Natural killer cell (primary cell): ENCODE measurements at places on chromosomes 5 and 9. TPM values are rescaled to one million over a fixed set of nuclear protein-coding genes. Genes with fewer than 3 reads are reported as not detected.

Gene ADAMTS13
- 3.0 TPM for total RNA-seq

DNA sequence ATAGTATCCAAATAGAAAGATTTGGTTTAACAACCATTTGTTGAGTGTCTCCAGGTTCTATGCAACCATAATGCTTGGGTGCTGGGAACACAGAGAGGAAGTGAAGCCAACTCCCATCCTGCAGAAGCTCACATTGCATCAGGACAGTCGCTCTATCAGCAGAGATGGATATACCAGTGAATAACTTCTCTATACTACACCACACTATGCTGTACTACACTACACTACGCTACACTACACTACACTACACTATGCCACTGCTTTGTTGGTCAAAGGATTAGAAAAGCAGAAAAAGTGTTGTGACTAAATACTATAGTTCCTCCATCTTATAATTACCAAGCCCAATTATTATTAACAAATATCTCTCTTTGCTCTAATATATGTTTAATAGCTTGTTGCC lies 89.2 kb upstream of the PRRC1 start:
- no peak overlapping the region for H3K27ac ChIP-seq
- no peak overlapping the region for H3K4me3 ChIP-seq
- DNase-seq, result no peak
- no peaks in the 10 kb centered on the region for H3K27me3 ChIP-seq
- no peaks in the 10 kb centered on the region for H3K36me3 ChIP-seq

Gene OR1J2
- not detected for total RNA-seq

DNA sequence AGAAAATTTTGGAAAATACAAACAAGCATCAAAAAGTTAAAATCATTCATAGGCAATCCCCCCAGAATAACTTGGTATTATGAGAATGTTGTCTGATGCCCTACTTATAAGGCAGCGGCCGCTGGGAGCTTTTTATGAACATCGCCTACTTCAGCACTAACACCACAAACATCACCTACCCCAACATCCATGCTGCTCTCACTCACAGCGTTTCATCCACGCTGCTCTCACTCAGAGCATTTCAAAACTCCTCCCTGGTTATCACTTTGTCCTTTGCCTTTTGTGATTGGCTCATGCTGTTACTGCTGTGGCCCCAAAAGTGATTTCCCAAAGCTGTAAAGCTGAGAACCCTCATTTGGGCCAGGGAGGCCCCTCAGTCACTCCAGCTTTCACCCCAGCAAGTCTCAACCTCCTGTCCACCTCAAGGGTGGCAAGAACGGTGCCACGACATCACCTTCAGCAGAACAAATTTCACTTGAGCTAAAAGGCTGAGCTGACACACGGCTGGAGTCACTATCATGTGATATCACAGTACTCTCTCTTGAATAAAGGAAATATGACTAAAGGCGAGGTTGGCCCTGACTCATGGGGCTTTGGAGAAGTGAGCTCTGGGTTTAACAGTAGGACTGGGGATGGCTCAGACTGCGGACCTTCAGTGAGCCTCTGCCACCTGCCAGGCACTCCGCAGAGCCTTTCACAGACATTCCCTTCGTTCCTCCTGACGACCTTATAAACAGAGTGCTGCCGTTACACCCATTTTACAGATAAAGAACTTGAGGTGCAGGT lies 25.2 kb downstream of the SHC3 start:
- H3K36me3 ChIP-seq, result no peaks in the 10 kb centered on the region
- no peak overlapping the region for H3K27ac ChIP-seq
- no peak overlapping the region for H3K4me3 ChIP-seq

Gene MYOZ3
- total RNA-seq, result not detected

DNA sequence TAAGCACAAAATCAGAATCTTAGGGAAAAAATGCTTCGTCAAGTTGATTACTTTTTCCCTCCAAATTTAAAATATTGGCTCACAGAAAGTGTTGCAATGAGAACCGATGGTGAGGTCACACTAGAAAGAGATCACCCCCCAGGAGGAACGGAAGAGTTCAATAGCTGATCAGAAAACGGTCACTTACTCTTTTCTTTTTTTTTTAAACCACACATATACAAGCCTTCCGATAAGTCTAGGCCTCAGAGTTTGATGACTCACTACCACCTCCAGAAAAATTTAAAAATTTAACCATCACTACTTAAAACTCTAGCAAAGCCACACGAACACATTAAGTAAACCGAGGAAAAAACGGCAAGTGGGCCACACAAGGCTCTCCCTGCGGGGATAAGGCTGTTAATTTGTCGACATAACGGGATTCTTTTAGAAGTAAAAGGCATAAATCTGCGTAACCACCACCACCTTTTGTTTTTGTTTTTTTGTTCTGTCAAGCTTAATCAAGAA lies 1.2 kb downstream of the SURF4 start:
- H3K36me3 ChIP-seq, result peaks cover 12% of the 10 kb centered on the region
- no peaks in the 10 kb centered on the region for H3K27me3 ChIP-seq
- H3K4me1 ChIP-seq, result peaks cover 60% of the 10 kb centered on the region
- H3K27ac ChIP-seq, result peak overlapping the region; percentile 75

DNA sequence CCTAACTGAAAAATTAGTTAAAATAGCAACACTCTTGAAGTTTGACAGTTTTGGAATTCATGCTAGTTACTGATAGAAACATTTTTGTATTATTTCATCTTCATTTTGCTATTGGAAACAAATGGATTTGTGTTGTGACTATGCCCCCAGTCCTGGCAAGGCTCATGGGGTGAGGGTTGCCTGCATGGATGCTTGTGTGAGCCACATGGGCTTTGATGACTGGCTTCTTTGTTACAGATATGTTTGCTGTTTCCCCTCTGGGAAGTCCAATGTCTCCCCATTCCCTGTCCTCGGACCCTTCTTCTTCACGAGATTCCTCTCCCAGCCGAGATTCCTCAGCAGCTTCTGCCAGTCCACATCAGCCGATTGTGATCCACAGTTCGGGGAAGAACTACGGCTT lies 44.2 kb downstream of the CD180 start:
- H3K4me1 ChIP-seq, result no peaks in the 10 kb centered on the region
- no peak overlapping the region for H3K4me3 ChIP-seq
- H3K27me3 ChIP-seq, result no peaks in the 10 kb centered on the region
- no peaks in the 10 kb centered on the region for H3K36me3 ChIP-seq
- H3K27ac ChIP-seq, result no peak overlapping the region
- DNase-seq, result no peak

DNA sequence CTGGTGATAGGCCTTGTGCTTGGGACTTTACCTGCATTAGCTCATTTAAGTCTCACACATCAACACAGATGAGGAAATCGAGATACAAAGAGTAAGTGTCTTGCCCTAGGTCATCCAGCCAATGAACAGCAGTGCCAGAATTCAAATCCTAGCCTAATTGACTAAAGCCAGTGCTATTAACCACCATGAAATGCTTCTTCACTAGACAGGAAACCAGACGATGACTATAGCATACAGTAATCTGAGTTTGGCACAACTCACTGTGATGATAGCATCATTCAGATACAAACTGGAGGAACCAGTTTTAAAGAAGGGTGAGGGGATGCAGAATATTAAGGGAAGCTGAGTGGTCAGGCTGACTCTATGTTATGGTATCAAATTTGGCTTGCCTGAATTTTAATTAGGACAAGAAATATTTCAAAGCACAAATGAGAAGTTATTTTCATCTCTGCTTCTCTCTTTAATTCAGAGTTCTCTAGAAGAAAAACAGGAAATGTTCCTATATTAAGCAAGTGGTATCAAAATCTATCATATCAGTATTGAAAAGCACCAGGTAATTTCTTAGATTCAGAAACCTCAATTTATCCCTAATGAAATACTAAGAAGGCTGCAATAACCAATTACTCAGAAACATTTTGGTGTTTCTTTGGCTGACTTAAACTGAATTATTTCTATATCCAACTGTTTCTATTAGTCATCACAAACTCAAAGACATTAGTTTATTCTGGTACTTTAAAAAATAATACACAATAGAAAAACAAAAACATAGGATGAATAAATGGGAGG lies 147.0 kb upstream of the RASA1 start:
- H3K27ac ChIP-seq, result peak overlapping the region; percentile 63
- no peaks in the 10 kb centered on the region for H3K36me3 ChIP-seq
- no peaks in the 10 kb centered on the region for H3K27me3 ChIP-seq
- peak; percentile 48 for DNase-seq
- no peak overlapping the region for H3K4me3 ChIP-seq

DNA sequence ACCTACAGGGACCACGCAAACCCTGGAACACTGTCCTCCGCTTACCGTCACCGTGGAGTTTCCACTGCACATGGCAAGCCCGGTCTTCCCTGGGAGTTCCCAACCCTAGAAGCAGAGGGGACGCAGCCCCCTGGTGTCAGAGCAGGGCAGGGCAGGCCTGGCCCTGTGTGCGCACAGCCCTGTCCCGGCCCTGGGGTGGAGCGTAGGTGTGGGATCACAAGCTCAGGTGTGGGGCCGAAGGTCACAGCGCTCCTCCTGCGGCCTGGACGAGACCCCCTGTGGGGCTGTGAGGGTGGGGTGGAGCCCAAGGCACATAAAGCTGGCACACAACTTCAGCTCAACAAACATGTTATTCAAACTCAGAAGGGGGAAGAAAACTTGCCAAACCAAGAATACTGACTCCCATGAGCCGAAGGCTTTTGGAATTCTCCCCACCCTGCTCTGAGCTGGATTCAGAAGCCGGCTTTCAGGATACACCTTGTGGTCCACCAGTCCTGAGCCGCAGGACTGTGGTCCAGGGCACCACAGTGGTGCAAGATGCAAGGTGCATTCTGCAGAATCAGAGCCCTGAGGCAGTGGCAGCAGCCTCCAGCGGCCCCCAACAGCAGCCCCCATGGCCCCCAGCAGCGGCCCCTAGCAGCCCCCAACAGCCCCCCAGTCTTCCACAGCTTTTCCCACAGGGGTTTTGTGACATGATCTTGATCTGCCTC lies 11.8 kb upstream of the EXOC3 start:
- H3K4me3 ChIP-seq, result no peak overlapping the region
- H3K4me1 ChIP-seq, result no peaks in the 10 kb centered on the region
- H3K27me3 ChIP-seq, result no peaks in the 10 kb centered on the region
- no peak overlapping the region for H3K27ac ChIP-seq
- no peaks in the 10 kb centered on the region for H3K36me3 ChIP-seq
- DNase-seq, result peak; percentile 61
